ENCODE measurements at places on chromosomes 11 and 22. TPM values are rescaled to one million over a fixed set of nuclear protein-coding genes. Genes with fewer than 3 reads are reported as not detected.

DNA sequence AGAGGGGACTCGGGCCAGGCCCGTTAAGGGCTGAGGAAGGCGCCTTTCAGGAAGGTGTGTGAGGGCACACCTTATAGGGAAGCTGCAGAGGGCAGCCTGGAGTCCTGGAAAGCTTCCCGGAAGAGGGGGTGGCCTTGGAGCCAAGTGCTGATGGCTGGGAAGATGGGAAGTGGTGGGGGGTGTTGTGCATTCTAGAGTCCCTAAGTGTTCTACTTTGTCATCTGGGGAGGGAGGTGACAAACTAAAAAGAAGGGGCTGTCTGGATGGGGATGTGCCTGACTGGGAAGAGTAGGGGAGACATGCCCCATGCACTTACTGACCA lies 6.8 kb downstream of the ZDHHC8 start:
- peaks cover 25% of the 10 kb centered on the region for H3K36me3 ChIP-seq
- no peak for DNase-seq
- H3K4me3 ChIP-seq, result no peak overlapping the region
- no peak overlapping the region for H3K27ac ChIP-seq
- H3K4me1 ChIP-seq, result peaks cover 48% of the 10 kb centered on the region

GRCh38 chr11:85939099-85940015 lies 84.2 kb downstream of the CCDC83 start:
- H3K27me3 ChIP-seq, result peaks cover 3% of the 10 kb centered on the region
- no peak overlapping the region for H3K4me3 ChIP-seq
- no peak overlapping the region for H3K27ac ChIP-seq
- no peaks in the 10 kb centered on the region for H3K4me1 ChIP-seq
- DNase-seq, result no peak

DNA sequence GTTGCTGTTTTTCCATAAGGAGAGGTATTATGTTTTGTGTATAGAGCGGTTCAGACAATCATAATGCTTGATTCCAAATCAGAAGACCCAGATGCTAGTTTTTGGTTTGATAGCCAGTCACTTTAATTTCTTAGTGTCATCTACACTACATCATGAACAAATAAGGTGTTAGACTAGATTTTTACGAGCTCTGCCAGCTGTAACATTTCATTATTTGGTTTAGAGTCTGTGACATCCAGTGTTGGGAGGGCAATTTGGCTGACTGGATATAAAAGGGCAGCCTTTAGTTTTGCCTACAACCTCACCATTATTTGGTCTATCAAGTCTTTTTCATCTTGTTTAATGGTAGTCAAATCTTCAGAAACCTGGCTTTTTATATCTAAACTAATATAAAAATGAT lies 30.2 kb upstream of the FBXO3 start:
- no peaks in the 10 kb centered on the region for H3K36me3 ChIP-seq
- no peak overlapping the region for H3K4me3 ChIP-seq
- peaks cover 44% of the 10 kb centered on the region for H3K27me3 ChIP-seq
- peaks cover 11% of the 10 kb centered on the region for H3K4me1 ChIP-seq
- no peak for DNase-seq

- H3K27me3 ChIP-seq, result no peaks in the 10 kb centered on the region
- no peak overlapping the region for H3K27ac ChIP-seq
- H3K36me3 ChIP-seq, result peaks cover 84% of the 10 kb centered on the region
These were observed 38.1 kb downstream of the NUP50 start for GRCh38 chr22:45201678-45202332.

DNA sequence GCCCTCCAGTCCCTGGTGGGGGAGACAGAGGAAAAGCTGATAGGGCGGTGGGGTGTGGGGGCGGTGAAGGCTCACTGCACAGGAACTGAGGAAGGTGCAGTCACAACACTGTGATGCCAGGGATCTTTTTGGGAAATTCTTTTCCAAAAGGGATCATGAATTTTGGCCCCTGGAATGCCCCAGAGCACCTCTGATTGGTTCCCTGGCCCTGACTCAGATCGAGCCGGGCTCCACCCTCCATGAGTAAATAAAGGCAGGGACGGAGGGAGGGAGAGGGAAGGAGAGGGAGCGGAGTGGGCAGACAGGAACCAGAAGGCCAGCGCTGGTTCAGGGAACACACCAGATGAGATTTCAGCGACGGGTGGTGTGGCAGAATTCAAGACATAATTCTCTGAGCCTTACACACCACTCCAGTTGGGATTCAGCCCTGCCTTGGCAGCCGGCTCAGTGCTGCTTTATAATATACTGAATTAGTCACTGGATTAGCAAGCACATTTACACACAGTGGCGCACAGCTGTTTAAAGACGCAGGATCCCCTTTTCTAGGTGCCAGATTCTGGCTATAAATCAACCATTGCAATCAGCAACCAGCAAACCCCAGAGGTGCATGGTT lies 80.3 kb downstream of the ETS1 start:
- H3K4me1 ChIP-seq, result peaks cover 99% of the 10 kb centered on the region
- DNase-seq, result peak; percentile 70
- peaks cover 6% of the 10 kb centered on the region for H3K36me3 ChIP-seq

OR56A1 gene
- not detected for total RNA-seq

SLC1A2 gene
- 3.4 TPM for total RNA-seq

DNA sequence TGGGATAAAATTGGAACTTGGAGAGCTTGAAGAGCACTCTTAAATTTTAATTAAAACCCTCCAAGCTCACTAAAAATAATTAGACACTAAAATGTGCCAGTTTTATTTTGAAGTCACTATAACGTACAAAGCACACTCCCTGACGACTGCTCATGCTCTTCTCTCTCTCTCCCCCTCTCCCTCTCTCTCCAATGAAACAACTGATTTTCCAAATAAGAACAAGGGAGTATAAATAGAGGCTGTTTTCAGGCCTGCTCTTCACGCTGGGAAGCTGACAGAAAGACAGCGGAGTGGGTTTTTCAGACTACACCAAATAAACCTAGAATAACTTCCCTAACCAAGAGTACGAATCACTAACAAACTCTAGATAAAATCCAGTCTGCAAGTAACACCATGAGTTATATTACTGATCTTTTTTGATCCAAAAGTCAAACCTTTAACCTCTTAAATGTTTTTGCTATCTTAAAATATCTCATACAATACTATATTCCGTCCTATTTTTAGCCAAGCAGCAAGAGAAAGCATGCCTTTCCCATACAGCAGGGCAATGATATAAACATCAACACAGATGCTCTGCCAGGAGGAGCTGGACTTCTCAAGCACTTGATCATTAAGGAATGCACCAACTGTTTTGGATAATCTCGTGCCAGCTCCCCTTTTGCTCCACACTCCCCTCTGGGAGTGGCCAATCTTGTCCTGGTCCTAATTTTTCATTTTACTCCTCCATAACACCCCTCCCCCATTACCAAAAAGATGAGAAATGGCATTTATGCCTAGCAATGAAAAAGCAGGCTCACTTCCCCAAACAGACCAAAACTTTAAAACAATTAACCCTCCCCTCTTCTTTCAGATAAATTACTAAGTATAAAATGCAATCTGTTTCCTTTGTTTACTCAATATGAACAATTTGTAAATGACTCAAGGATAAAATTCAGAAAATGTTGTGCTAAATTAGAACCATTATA lies 116.9 kb downstream of the SOX6 start:
- no peak for DNase-seq
- no peak overlapping the region for H3K27ac ChIP-seq
- H3K4me3 ChIP-seq, result no peak overlapping the region
- no peaks in the 10 kb centered on the region for H3K36me3 ChIP-seq

SLC17A6 gene
- total RNA-seq, result not detected

- no peaks in the 10 kb centered on the region for H3K27me3 ChIP-seq
- no peak overlapping the region for H3K4me3 ChIP-seq
- no peaks in the 10 kb centered on the region for H3K4me1 ChIP-seq
- DNase-seq, result no peak
These were observed 523.6 kb upstream of the LUZP2 start for GRCh38 chr11:23973244-23973643.

MMP12 gene
- 0.27 TPM for total RNA-seq

DNA sequence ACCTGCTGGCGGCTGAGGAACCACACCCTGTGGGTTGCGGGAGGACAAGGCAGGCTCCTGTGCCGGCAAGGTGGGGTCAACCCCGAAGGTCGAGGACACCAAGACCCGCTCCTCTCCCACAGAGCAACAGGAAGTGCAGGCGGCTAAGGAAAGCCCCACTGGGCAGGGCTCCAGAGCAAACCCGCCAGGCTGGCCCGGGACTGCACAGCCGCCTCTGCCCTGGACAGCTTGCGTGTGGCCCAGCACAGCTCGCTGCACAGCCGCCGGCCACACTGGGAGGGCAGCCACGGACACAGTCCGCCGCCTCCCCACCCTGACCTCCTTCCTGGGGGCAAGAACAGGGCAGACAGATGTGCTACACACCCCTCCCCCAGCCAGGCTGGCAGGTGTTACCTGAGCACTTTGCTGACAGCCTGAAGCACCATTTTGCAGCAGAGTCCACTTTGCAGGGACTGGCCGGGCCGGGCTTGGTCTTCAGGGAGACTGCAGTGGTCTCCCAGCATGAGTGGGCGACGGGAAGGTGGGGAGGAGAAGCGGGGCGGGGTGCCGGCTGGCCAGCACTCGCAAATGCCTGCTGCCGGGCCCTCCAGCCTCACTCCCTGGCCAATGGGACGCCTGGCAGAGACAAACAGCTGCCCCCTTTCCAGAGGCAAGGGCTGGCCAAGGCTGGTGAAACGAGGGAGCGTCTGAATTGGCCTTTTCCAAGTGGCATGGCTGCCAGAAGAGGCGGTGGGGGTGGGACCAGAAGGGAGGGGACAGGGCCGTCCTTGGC lies at the start of gene MOB2:
Gene MOB2 (minus strand): TSS at position 726 of the 772 bp plus-strand sequence. CDS start 223 bp downstream, at position 503.
- peaks cover 12% of the 10 kb centered on the region for H3K36me3 ChIP-seq
- H3K27ac ChIP-seq, result peak within 1 kb of the TSS; percentile 41
- peak; percentile 63 for DNase-seq
- H3K4me1 ChIP-seq, result peaks cover 80% of the 10 kb centered on the region
- H3K4me3 ChIP-seq, result peak within 1 kb of the TSS; percentile 39

DNA sequence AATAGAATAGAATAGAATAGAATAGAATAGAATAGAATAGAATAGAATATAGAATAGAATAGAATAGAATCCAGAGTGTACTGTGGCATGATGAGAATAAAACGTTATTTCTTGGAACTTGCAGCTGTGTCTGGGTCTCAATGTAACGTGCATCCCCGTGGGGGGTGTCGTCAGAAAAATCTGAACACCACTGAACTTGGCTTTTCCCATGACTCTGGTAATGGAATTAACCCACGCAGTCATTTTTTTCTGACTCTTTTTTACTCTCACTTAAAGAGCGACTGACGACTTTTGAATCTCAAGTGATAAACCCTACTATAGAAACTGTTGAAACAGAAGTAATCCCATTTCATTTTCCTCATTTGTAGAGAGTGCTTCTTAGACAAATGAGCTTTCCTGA lies 92.4 kb upstream of the BID start:
- H3K4me1 ChIP-seq, result no peaks in the 10 kb centered on the region
- no peaks in the 10 kb centered on the region for H3K27me3 ChIP-seq
- H3K36me3 ChIP-seq, result peaks cover 54% of the 10 kb centered on the region
- no peak overlapping the region for H3K4me3 ChIP-seq

NELL1 gene
- total RNA-seq, result 0.15 TPM

DNA sequence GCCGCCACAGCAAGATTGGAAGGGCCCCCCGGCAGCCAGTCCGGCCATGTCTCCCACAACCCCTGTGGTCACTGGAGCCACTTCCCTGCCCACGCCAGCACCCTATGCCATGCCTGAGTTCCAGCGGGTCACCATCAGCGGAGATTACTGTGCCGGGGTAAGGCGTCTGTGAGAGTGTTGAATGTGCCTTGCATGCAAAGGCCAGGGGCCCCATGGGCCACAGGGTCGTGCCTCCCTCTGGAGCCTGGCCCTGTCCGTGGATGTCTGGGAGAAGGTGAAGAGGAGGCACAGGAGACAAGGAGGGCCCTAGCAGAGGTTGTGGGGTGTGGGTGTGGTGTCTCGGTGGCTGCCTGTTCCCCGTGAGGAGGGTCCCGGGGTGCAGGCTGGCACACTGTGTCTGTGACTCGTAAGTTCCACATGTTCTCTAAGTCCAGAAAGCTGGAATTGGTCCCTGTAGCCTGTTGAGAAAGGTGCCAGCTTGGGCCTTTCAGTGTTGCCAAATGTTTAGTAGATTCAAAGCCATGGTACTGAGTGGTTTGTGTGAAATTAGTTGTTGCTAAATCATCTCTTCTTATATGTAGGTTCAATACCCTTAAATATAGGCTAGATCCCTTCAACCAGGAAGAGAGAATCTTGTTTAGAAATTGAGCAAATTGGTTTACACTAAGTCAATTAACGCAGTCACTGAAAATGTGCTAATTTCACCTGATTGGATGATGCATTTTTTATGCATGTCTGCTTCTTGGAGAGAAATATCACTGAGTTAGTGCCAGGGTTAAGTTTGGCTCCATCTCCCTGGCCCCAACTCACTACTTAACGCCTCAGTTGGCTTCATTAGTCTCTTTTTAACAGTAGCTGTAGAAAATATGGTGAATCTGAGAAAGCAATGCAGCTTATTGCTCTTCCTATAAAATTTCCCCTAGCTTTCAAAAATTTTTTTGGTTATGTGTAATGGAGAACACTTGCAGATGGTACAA lies 23.8 kb downstream of the AMPD3 start:
- no peak for DNase-seq
- no peaks in the 10 kb centered on the region for H3K4me1 ChIP-seq
- peaks cover 14% of the 10 kb centered on the region for H3K36me3 ChIP-seq
- no peaks in the 10 kb centered on the region for H3K27me3 ChIP-seq
- no peak overlapping the region for H3K27ac ChIP-seq

DNA sequence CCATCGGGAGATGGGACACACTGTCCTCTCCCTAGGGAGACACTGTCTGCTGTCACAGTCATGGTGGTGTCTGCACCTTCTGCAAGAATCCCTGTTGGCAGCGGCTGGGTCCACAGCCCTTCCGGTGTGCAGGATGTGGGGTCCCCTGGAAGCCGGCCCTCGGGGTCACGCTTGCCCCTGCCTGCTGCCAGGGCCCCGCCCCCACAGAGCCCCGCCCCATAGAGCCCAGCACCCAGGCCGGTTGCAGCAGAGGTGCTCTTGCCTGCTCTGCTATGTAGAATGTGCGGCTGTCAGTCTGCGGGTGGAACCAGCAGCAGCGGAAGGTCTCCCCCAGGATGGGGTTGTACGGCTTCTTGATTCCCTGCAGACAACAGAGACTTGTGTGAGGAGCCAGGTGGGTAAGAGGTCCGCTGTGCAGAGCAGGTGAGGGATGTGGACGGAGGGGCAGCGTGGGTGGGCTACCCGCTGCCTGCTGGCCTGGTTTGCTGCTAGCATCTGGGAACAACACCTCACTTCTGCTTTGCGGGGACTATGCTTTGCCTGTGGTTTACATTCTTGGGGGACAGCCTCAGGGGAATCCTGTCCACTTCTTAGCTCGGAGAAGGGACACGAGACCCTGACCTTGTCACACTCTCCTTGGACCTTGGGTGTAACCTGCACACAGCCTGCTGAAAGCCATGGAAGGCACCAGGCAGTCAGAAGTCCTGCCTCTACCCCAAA lies 44.9 kb upstream of the CARS1 start:
- DNase-seq, result no peak
- H3K4me3 ChIP-seq, result no peak overlapping the region
- peaks cover 63% of the 10 kb centered on the region for H3K36me3 ChIP-seq
- H3K27ac ChIP-seq, result no peak overlapping the region
- H3K27me3 ChIP-seq, result no peaks in the 10 kb centered on the region
- peaks cover 17% of the 10 kb centered on the region for H3K4me1 ChIP-seq

PTPRJ gene
- total RNA-seq, result 40.0 TPM

Data from lower lobe of right lung (tissue), 2 donors.